Activated CD8-positive, alpha-beta memory T cell treated with anti-CD3 and anti-CD28 coated beads for 4 hours (primary cell): ENCODE measurements at places on chromosomes 1 and 21.

- no peak for DNase-seq
These were observed 7.6 kb downstream of the RPL5 start for GRCh38 chr1:92839442-92839841.

DNA sequence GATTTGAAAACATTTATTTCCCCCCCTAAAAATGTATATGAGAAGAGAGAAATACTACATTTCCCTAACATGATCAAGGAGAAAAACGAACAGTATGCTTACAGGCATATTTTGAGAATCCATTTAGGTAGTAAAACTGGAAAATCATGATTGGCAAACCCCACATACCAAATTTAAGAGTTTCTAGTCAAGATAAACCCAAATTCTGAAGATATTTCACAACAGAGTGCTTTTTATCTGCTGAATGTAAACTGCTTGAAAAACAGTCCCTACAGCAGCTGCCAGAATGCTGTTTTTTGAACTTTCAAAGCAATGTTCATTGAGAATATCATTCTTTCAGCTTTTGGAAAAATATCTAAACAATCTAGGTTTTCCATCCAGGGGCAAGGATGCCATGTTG is 31.0 kb downstream of the ASH1L start:
- DNase-seq: no peak

DNA sequence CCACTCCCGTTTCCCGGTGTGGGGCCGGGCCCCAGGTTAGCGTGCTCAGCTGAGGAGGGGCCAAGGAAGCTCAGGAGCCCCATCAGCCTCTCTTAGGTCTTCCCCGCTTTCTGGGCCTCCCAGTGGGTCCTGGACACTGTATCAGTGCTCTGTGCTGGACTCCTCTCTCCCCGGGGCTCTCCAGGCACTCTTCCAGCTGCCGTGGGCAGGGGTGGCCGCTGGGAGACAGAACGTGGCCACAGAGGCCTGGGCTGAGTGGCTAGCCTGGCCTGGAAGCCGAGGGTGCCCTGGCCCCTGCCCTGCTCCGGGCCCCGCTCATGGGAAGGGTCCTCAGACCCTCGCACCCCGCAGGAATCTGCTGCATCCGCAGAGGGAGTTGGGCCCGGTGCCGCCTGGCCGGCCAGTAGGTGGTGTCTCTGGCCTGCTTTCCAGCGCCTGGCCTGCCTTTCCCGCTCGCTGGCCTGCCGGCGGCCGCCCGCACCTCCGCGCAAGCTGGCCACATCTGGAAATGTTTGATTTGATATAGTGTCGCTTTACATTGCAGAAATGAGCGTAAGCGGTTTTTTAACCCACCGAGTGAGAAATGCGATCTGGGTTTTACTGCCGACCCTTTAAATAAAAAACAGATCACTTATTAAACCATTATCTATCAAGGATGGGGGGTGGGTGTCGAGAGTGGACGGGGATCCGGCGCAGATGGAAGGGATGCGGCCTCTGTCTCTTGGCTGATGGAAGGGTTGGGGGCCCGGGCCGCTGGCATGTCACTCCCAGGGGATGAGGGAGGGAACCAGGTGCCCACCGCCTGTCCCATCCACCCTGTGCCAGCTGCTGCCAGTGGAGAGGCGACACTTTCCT is 74.4 kb upstream of the TTC34 start:
- no peak for DNase-seq

- DNase-seq: no peak
These were observed 70.2 kb downstream of the TRIM11 start for GRCh38 chr1:228336308-228337030.

GRCh38 chr1:210800301-210800700 is 333.6 kb downstream of the KCNH1 start:
- no peak for DNase-seq

- DNase-seq: no peak
These were observed 86.9 kb downstream of the LRRC8D start for GRCh38 chr1:89907727-89908212.

GRCh38 chr1:192639607-192640368 is 3.8 kb downstream of the RGS13 start:
- no peak for DNase-seq

DNA sequence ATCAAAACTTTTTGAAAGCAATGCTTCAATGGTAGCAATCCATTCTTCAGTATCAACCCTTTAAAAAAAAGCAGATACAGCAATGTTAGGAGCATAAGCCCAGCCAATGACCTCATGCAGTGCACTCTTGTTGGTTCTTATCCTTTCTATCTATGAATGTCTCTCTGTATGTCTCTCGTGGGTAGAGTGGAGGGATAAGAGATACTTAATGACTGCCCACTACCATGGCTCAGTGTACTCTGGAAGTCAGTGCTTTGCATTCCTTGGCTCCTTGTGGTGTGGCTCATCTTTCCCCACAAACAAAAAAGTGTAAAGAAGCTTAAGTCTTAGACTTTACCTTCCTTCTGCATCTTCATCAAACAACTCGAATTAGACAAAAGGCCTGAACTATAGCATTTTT is 50.3 kb downstream of the PCSK9 start:
- no peak for DNase-seq
